Activated naive CD4-positive, alpha-beta T cell treated with anti-CD3 and anti-CD28 coated beads for 36 hours (primary cell): ENCODE measurements at places on chromosomes 5 and 9. TPM values are rescaled to one million over a fixed set of nuclear protein-coding genes. Genes with fewer than 3 reads are reported as not detected.

DNA sequence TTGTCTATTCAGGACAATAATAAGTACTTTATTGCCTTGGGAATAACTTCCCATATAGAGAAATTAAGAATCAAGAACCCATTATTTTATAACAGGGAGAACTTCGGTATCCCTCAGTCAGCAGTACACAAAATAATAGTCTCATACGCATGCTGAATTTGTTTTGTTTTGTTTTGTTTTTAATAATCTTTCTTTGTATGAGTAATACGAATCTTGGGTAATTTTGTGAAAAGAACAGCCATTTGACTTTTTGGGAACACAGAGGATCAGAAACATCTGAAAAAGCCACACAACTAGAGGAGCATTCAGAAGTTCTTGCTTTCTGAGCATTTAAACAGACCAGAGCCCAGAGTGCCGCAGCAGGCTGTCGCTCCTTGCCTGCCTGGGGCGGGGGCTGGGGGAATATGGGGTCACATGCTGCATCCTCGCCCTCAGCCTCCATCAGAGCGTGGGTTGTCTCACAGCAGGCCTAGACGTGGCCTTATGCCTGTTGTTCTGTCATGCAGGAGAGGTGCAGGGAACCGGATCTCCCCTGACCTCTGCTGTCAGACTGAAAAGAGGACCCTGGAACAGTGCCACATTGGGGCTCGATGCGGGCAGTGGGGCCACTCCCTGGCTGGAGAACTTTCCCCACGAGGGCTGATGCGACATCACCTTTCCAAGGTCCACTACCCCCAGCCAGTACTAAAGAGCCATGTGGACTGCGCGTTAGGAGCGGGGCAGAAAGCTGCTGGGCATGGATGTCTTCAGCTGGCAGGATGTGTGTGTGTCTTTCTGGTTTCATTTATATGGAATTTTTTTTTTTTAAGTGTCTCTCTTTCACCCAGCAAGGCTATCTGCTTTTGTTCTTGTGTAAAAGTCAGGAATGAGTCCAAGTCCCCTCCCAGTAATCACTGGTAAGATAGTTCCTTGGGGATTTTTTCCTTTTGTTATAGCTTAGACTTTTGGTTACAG is 133.4 kb upstream of the OTULINL start:
- no peak for DNase-seq
- H3K27me3 ChIP-seq, result no peaks in the 10 kb centered on the region
- no peak overlapping the region for H3K4me3 ChIP-seq
- no peak overlapping the region for H3K27ac ChIP-seq
- H3K36me3 ChIP-seq, result no peaks in the 10 kb centered on the region

Gene CDH6
- total RNA-seq, result not detected

DNA sequence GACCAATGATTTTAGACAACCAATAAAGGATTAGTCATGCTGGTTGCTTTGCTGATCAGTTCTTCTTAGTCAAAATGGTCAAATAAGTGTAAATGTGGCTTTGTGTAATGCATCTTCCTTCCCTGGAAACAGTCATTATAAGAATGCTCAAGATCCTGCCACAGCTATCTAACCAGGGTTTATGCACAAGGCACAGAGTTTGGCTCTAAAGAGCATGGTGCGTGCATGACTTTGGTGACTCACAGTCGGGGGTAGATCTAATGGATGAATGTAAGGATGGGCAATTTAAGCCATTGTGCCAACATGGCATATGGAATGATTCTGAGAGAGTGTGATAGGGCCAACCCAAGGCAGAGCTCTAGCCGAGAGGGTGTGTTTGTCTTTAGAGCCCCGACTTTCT is 6.5 kb downstream of the LIX1 start:
- no peak overlapping the region for H3K27ac ChIP-seq
- peaks cover 5% of the 10 kb centered on the region for H3K4me1 ChIP-seq
- H3K4me3 ChIP-seq, result no peak overlapping the region
- H3K27me3 ChIP-seq, result peaks cover 6% of the 10 kb centered on the region
- DNase-seq, result no peak

Gene IL3
- not detected for total RNA-seq

Gene ZDHHC21
- total RNA-seq, result 3.5 TPM

DNA sequence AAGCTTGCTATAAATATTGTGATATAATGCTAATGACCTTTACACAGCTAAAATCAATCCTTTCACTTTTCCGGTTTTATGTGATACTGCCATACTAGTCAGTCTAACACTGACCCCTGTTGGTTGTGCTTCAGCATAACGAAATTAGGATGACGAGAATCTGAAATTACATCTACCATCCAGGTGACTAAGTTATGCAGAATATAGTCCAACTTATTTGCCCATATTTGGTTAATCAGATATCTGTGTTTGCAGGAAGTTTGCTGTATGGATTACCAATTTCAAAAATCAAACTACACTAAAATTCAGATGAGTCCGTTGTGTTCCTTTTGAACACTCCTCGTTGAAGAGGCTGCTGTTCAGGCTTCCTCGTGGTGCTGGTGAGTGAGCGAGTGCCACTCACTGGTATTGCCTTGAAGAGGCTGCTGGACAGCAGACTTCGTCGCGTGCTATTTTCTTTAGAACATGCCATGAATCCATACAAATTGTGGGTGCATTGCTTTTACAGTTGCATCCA is 32.5 kb downstream of the TENT4A start:
- H3K36me3 ChIP-seq, result peaks cover 41% of the 10 kb centered on the region
- no peak overlapping the region for H3K27ac ChIP-seq
- no peak overlapping the region for H3K4me3 ChIP-seq
- peaks cover 7% of the 10 kb centered on the region for H3K4me1 ChIP-seq
- DNase-seq, result peak; percentile 35
- no peaks in the 10 kb centered on the region for H3K27me3 ChIP-seq

DNA sequence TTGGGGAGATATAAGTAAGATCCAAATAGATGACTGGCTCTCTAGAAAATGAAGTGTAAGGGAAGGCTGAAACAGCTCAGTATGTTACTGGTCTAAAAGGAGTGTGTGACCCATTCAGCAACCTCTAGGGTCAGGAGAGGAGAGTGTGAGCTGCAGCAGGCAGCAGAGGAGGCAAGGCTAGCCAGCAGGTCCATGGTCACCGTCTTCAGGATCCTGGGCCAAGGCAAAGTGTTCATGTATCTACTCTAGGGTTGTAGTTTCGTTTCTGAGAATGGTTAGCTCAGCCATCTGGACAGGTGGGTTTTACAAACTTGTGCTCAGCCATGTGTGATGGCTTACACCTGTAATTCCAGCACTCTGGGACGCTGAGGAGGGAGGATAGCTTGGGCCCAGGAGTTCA is 13.7 kb downstream of the MYO10 start:
- H3K36me3 ChIP-seq, result no peaks in the 10 kb centered on the region
- no peak overlapping the region for H3K4me3 ChIP-seq
- H3K4me1 ChIP-seq, result no peaks in the 10 kb centered on the region
- DNase-seq, result no peak

- H3K4me3 ChIP-seq, result no peak overlapping the region
- H3K27ac ChIP-seq, result no peak overlapping the region
- H3K4me1 ChIP-seq, result no peaks in the 10 kb centered on the region
- peaks cover 12% of the 10 kb centered on the region for H3K27me3 ChIP-seq
Measured at GRCh38 chr9:84998639-84999038, 329.1 kb downstream of the NTRK2 start.

DNA sequence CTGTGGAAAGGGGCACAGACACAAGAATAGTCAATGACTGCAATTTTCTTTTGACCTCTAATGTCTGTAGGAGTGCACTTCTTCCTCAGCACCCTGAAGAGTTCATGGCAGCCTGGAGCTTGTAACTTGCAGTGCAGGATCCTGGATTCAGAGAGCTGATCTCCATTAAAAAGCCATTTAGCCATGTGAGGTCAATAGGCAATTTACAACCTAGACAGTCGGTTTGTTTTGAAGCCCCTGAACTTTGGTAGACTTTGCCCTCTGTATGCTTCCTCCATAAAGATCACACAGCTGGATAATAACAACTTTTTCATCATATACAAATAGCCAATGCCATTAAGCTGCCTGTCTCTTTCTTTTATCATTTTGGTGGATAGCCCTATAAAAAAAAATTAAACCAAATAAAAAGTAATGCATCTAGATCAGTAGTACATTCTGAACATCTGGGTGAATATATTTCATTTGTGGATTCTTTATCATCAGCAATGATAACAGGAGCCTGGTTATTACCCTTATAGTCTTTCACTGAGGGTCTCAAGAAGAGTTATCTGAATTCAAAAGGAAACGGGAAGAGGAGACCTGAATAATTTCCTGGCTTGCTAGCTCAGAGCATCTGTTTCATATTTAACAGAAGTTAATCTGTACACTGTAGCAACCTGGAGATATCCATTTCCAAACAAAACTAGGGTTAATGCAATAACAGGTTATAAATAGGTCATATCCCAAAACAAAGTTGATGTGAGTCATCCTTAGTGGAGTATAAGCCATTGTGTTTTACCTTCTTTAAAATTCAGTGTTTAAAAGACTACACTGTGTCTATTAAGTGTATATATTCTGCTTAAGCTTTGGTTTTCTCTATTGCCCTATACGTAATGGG is 193.8 kb upstream of the ACTBL2 start:
- H3K4me3 ChIP-seq, result no peak overlapping the region
- no peak for DNase-seq
- peaks cover 7% of the 10 kb centered on the region for H3K27me3 ChIP-seq
- H3K27ac ChIP-seq, result no peak overlapping the region
- H3K36me3 ChIP-seq, result no peaks in the 10 kb centered on the region
- no peaks in the 10 kb centered on the region for H3K4me1 ChIP-seq

GRCh38 chr5:11903121-11903613 is 1.1 kb downstream of the CTNND2 start:
- peaks cover 30% of the 10 kb centered on the region for H3K27me3 ChIP-seq
- no peak for DNase-seq
- peaks cover 1% of the 10 kb centered on the region for H3K36me3 ChIP-seq
- H3K27ac ChIP-seq, result no peak overlapping the region
- H3K4me3 ChIP-seq, result peak overlapping the region; percentile 9
- peaks cover 6% of the 10 kb centered on the region for H3K4me1 ChIP-seq

DNA sequence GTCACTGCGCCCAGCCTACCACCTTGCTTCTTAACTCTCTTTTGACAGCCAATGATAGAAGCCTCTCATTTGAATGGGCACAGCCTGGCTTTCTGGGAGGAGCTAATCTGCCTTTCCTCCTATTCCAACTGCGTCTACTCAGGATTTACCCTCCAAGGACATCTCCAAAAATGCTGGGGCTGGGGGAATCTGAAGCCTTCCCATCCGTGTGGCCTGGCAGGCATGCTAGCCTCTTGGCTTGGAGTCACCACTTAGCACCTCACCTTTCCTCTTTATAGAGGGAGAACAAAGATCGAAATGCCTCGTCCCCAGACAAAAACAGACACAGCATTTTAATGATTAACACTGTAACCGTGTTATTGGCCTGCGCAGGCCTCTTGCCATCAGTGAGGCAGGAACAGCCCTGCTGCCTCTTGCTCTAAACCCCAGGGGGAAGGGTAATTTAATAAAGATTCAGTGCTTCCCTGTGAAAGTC is 108.2 kb upstream of the KLF4 start:
- H3K27ac ChIP-seq, result no peak overlapping the region
- H3K36me3 ChIP-seq, result no peaks in the 10 kb centered on the region
- no peak for DNase-seq
- no peaks in the 10 kb centered on the region for H3K27me3 ChIP-seq
- H3K4me1 ChIP-seq, result no peaks in the 10 kb centered on the region
